Right cardiac atrium (tissue), 5 donors: ENCODE measurements at places on chromosomes 5 and 9. TPM values are rescaled to one million over a fixed set of nuclear protein-coding genes. Genes with fewer than 3 reads are reported as not detected.

Gene UBE2QL1
- 9.3 TPM for polyA plus RNA-seq

Gene PRSS3
- not detected for polyA plus RNA-seq

Gene DOCK8
- polyA plus RNA-seq = 1.5 TPM

Gene SCGB3A2
- polyA plus RNA-seq = 0.34 TPM

Gene ELP1
- 12.8 TPM for polyA plus RNA-seq

Gene TAF11L2
- not detected for polyA plus RNA-seq

Gene GHR
- 8.1 TPM for polyA plus RNA-seq

Gene SPATA31D4
- polyA plus RNA-seq = not detected

Gene IRX4
- not detected for polyA plus RNA-seq

Gene SOHLH1
- polyA plus RNA-seq = not detected

Gene PCA3
- 0.18 TPM for polyA plus RNA-seq

Gene GCNT4
- polyA plus RNA-seq = 0.27 TPM

Gene PHF24
- 0.07 TPM for polyA plus RNA-seq

Gene FGF18
- 1.2 TPM for polyA plus RNA-seq

Gene PLPPR1
- not detected for polyA plus RNA-seq

Gene SPINK1
- 0.38 TPM for polyA plus RNA-seq

Gene EIF4E1B
- polyA plus RNA-seq = not detected

Gene LCN1
- polyA plus RNA-seq = not detected

Gene IRGM
- polyA plus RNA-seq = not detected

Gene SPINK13
- 0.72 TPM for polyA plus RNA-seq

Gene C5orf46
- polyA plus RNA-seq = 6.0 TPM

Gene SLC24A2
- not detected for polyA plus RNA-seq

Gene ARID3C
- not detected for polyA plus RNA-seq

Gene PCDHB10
- 1.00 TPM for polyA plus RNA-seq

Gene IRX1
- 0.05 TPM for polyA plus RNA-seq

Gene HTR1A
- not detected for polyA plus RNA-seq

Gene BTNL8
- 0.16 TPM for polyA plus RNA-seq

Gene GPR151
- not detected for polyA plus RNA-seq

Gene SLC45A2
- polyA plus RNA-seq = 0.70 TPM

Gene SMARCA2
- 49.3 TPM for polyA plus RNA-seq

Gene CCL27
- polyA plus RNA-seq = 0.18 TPM

Gene TSPAN17
- 15.8 TPM for polyA plus RNA-seq

Gene PLCXD3
- 36.2 TPM for polyA plus RNA-seq

Gene ORM2
- polyA plus RNA-seq = 0.27 TPM

Gene CEL
- polyA plus RNA-seq = 2.8 TPM

Gene SHLD3
- 2.6 TPM for polyA plus RNA-seq

Gene ADGRV1
- 0.05 TPM for polyA plus RNA-seq

Gene SLC38A9
- 3.2 TPM for polyA plus RNA-seq

Gene ANAPC2
- 26.6 TPM for polyA plus RNA-seq

Gene TPPP
- polyA plus RNA-seq = 12.2 TPM

Gene FBP2
- not detected for polyA plus RNA-seq

Gene GLRA1
- not detected for polyA plus RNA-seq

Gene TMEM215
- polyA plus RNA-seq = 0.07 TPM

Gene PRDM9
- not detected for polyA plus RNA-seq

Gene SPINK4
- polyA plus RNA-seq = not detected

Gene PCDHB8
- 0.84 TPM for polyA plus RNA-seq

Gene CERCAM
- polyA plus RNA-seq = 12.3 TPM

Gene AGXT2
- not detected for polyA plus RNA-seq

Gene FOXD4L5
- not detected for polyA plus RNA-seq

Gene SLC25A2
- polyA plus RNA-seq = 0.14 TPM

Gene PHYHD1
- polyA plus RNA-seq = 57.8 TPM
